Left hindlimb (tissue), 1 donor: ENCODE measurements at places on chromosomes 12 and 14.

GRCh38 chr12:117525766-117526165, 164.3 kb upstream of the NOS1 start:
- DNase-seq: no peak

GRCh38 chr12:50059440-50060119, 2.2 kb downstream of the ASIC1 start:
- no peak for DNase-seq

GRCh38 chr12:49451468-49452259, 84.4 kb downstream of the SPATS2 start:
- DNase-seq: no peak

GRCh38 chr12:74033531-74033930, 504.1 kb upstream of the ATXN7L3B start:
- DNase-seq: no peak

- DNase-seq: no peak
Measured at GRCh38 chr12:110197003-110197402, 72.8 kb downstream of the IFT81 start.

GRCh38 chr14:73736842-73737241, 22.7 kb upstream of the PNMA1 start:
- peak; percentile 7 for DNase-seq

- no peak for DNase-seq
Measured at GRCh38 chr14:99265571-99265970, 6.4 kb downstream of the BCL11B start.

DNA sequence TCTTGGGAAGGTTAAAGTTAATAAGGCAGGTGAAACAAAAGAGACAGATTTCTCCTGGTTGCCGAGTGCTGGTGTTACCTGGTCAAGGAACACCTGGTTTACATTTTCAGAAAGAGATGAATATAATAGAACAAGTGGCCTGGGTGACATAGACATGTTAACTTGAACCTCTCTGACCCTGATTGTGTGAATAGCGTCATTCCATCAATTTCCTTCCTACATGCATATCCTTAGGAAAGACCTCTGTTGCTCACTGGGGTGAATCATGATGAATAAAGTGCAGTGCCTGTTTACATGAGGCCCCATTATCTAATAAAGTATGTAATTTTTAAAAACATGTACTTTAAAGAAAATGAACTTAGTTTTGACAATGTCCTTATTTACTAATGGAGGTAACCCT, 1822.9 kb upstream of the FLRT2 start:
- DNase-seq: no peak

GRCh38 chr14:62614122-62614521, 431.1 kb downstream of the KCNH5 start:
- no peak for DNase-seq

- DNase-seq: no peak
Measured at GRCh38 chr12:110353211-110353965, 50.1 kb downstream of the ANAPC7 start.

- no peak for DNase-seq
Measured at GRCh38 chr14:76767681-76768656, 6.7 kb downstream of the VASH1 start.

- DNase-seq: no peak
Measured at GRCh38 chr14:65187421-65188049, 85.2 kb upstream of the MAX start.

- no peak for DNase-seq
Measured at GRCh38 chr14:71647086-71647784, 285.0 kb upstream of the RGS6 start.

DNA sequence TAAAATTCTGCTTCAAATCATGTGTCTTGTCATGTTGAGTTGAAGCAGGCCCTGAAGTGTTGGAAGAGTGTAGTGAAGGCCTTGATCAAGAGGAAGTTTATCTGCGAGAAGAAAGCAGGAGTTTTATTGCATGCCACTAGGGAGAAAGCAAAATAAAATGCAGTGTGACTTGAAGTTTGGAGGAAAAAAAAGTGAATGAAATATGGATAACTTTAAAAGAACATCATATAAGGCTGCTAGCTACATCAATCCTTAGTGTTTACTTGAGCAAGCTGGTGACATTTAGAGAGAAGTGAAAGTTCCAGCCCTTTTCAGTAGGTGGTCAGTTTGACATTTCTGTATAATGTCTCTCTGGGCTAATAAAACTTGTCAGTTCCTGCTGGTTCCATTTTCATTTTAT, 841.1 kb downstream of the TMTC2 start:
- DNase-seq: no peak

- DNase-seq: peak; percentile 75
Measured at GRCh38 chr14:99755629-99756603, 37.3 kb upstream of the EML1 start.

- DNase-seq: no peak
Measured at GRCh38 chr12:1350055-1350933, 244.1 kb downstream of the FBXL14 start.

DNA sequence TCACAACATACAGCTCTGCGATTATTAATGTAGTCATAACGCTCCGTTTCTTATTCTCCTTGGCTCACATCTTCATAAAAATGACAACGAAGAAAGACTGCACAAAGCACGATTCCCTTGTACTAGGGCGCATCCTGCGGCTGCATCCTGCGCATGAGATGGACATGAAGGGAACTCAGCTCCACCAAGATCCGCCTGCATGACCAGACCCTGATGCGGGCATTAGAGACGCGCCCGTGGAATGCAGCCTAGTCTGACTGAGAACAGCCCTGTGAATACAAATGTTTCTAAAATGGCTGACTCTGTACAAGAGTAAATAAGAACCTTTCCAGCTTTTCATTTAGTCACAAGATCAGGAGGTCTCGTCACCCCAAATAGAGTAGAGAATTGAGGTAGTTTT, 422.2 kb downstream of the NOVA1 start:
- no peak for DNase-seq

GRCh38 chr12:30884799-30885198, 41.7 kb upstream of the TSPAN11 start:
- no peak for DNase-seq

- no peak for DNase-seq
Measured at GRCh38 chr14:90449411-90449810, 52.6 kb downstream of the CALM1 start.

GRCh38 chr12:46499901-46500300, 127.3 kb upstream of the SLC38A2 start:
- DNase-seq: no peak

DNA sequence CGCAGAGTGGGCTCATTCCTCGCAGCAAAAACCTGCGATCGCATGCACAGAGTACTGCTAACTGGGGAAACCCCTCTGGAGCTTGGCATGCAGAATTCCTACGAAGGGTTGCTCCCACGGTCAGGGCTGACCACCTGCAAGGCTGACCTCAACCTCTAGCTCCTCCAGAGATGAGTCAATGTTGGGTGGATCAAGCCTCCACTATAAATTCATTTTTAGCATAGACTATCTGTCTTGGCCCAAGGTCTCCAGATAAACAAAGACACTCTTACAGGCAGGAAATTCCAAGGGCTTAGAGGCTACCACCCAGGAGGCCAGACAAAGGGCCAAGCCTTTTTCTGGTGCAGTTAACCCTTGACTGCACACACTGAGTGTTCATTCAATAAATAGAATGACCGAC, 296.5 kb downstream of the TMEM132D start:
- DNase-seq: no peak

DNA sequence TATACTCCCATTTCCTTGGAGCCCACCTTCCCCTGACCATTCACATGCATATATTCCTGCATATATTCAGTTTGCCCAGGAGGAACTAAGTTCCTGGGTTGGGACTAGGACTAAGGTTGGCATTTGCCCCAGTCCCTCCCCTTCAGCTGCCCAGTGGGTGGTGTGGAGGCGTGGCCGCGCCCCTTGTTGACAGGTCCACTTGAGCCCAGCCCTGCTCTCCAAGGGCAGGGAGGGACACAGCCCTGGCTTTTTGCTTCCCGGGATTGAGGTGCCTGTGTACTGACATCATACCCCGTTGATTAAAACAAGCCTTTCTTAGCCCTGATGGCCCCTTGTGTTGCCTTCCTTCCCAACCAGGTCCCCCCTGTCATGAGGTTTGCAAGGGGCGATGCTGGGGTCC, 7.3 kb downstream of the ERBB3 start:
- DNase-seq: no peak

DNA sequence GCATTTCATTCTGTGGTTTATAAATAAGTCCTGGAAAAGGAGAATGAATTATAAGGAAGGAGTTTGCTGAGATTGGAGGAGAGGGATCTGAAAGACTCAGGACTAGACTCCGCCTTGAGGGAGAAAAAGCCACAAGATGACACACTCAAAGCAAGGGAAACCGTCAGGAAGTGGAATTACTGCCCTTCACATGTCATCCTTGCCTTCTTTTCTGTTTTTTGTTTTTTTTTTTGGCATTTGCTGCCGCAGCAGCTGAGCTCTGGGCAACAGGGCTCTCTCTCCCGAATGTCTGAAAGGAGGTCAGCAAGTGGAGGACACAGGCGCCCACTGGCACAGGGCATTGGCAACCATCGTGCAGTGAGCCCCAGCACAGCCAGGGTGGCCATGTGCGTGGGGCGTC, 344.9 kb downstream of the DPF3 start:
- no peak for DNase-seq

GRCh38 chr14:100309028-100309737, 2.9 kb upstream of the SLC25A29 start:
- no peak for DNase-seq

DNA sequence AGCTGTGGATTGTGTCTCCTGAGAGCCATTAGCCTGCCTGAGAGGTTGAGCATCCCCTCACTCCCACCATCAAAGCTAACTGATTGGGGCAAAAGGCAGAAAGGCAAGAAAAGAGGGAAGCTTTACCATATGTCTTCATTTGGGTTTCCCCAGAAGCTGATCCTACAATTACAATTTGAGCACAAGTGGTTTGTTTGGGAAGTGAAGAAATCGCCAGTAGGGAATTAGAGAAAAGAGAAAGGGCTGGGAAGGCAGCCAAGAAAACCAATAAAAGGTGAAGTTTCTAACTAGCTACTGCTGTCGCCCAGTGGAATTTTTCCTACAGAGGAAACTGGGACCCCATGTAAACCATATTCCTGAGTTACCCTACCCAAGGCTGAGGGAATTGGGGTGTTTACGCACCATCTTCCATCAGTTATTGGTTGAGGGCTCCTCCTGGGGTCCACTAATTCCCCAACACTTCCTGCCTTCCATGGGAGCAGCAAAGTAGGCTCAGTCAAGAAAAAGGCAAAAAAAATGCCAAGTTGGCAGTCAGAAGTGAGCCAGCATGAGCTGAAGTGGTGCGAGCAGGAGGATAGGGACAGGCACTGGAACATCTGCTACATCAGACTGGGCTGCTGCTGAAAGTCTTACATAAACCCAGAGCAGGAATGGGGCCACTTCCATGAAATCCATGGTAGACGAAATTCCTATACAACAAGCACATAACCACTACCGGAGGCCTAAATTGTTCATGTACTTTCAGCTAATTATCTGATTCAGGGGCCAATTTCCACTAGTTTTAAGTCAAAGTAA, 17.3 kb downstream of the KCNK10 start:
- DNase-seq: no peak

DNA sequence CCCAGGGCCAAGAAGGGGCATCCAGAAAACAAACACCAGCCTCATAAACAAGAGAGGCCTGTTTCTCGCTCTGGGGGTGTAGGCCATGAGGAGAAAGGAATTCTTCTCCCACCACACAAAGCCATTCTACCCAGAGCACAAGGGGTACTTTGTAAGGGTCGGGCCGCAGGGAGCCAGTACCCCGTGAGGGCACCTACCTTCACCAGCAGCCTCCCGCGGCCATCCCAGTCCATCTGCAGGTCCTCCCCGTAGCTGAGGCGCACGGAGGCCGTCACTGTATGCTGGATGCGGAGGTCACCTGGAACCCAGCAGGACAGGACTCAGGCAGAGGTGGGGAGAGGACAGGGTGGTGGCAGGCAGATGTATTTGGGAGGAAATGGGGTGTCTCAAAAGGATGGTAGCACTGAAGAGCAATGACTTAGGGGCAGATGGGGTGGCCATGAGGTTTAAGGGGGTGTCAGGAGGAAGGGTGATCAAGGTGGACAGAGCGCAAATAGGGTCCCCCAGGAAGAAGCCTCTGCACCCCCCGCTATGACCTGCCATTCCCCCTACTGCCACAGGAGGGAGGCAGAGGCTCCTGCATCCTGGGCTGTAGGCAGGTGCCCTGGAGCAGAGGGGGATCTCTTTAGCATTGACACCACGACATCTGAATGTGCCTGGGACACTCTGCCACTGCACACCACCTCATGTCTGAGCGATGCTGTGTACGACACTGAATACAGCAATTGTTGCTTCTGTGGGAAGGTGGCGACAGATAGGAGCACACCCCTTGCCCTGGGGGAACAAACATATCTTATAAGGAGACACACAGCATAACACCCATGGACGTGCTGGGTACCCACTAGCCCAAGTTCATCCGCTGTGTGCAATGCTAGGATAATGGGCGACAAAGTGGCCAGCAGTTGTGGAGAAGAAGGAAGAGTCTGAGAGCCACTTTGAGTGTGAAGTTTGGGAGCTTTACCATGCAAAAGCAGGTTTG, 61.4 kb downstream of the VWF start:
- no peak for DNase-seq

- no peak for DNase-seq
Measured at GRCh38 chr12:49359671-49360070, 7.6 kb upstream of the SPATS2 start.

DNA sequence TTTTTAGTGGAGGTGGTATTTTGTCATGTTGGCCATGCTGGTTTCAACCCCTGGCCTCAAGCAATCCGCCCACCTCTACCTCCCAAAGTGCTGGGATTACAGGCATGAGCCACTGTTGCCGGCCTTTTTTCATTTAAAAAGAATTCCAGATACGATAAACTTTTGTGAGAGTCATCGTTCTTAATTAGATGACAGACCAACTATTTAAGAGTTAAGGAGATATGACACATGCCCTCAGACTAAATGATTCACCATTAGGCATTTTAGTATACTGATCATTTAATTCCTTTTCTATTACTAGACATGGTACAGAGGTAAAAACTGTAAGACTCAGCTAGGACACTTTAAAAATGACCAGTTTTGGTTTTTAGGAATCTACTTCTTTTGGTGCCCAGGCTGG, 2.4 kb downstream of the ANKRD13A start:
- no peak for DNase-seq
